Liver (tissue), 10 donors: ENCODE measurements at places on chromosomes 5 and 9.

DNA sequence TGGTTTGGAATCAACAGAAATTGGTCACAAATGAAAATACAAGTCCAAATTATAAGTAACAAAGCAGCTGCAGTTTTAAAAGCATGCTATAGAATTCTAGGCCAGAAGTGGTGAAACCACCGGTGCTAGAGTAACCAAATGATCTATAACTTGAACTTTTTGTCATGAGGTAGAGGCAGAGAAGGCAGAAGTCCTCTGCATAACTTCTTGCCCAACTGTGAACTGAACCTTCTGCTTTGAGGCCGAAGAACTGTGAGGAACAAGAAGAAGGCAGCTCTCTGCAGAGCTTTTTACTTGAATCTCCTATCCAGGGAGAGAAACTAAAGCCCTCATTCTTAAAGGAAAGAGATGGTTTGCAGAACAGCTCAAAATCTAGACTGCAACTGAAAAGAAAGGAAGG is 36.2 kb upstream of the TENT2 start:
- no peaks in the 10 kb centered on the region for H3K36me3 ChIP-seq
- H3K27ac ChIP-seq, result no peak overlapping the region
- H3K27me3 ChIP-seq, result no peaks in the 10 kb centered on the region
- no peaks in the 10 kb centered on the region for H3K4me1 ChIP-seq
- H3K4me3 ChIP-seq, result no peak overlapping the region

DNA sequence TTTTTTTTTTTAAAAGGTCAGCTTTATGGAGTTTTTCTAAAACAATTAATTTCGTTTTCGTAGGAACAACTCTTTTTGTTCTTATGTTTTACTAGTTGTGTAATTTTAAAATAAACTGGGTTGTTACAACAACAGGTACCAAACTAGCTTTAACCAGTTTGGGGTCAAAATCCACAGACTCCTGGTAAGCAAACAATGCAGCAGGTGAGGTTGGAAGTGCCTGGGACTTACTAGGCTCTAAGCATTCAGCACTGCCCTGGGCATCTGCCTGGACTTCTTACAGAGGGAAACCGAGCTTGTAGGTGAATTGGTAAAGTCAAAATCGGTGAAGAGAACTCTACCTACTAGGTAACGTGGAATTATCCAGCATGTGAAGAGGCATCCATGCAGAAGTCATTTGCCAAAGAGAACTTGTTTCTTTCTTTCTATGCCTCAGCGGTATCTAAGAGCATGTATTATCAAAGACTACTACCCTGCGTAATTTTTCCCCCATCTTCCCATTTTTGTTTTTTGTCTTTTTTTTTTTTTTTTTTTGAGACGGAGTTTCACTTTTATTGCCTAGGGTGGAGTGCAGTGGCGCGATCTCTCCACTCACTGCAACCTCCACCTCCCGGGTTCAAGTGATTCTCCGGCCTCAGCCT is 145.4 kb downstream of the KCTD16 start:
- no peak overlapping the region for H3K4me3 ChIP-seq
- no peaks in the 10 kb centered on the region for H3K36me3 ChIP-seq
- no peak overlapping the region for H3K27ac ChIP-seq
- DNase-seq, result no peak
- no peaks in the 10 kb centered on the region for H3K27me3 ChIP-seq
- H3K4me1 ChIP-seq, result no peaks in the 10 kb centered on the region

DNA sequence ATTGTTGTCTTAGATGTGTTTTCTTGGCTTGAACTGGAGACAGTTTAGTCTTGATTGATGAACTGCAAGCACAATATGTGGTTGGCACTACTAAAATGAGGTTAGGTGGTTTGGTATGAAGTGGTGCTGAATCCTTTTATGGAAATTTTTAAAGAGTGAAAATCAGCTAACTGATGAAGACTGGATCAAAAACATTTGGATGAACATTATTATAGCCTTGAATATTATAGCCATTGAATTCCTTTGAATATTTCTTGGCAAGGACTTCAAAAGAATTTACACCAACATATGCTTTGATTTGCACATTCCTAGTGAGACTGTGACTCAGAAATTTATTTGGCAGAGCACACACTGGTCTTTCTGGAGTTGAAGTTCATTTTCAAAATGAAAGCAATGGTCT is 318.3 kb downstream of the CHSY3 start:
- H3K4me3 ChIP-seq, result no peak overlapping the region
- H3K27ac ChIP-seq, result no peak overlapping the region
- DNase-seq, result no peak
- H3K36me3 ChIP-seq, result no peaks in the 10 kb centered on the region
- H3K4me1 ChIP-seq, result no peaks in the 10 kb centered on the region

GRCh38 chr5:53319315-53319714 is 161.1 kb upstream of the FST start:
- DNase-seq, result no peak
- no peaks in the 10 kb centered on the region for H3K27me3 ChIP-seq
- H3K4me1 ChIP-seq, result no peaks in the 10 kb centered on the region
- no peaks in the 10 kb centered on the region for H3K36me3 ChIP-seq
- no peak overlapping the region for H3K27ac ChIP-seq
- H3K4me3 ChIP-seq, result no peak overlapping the region

DNA sequence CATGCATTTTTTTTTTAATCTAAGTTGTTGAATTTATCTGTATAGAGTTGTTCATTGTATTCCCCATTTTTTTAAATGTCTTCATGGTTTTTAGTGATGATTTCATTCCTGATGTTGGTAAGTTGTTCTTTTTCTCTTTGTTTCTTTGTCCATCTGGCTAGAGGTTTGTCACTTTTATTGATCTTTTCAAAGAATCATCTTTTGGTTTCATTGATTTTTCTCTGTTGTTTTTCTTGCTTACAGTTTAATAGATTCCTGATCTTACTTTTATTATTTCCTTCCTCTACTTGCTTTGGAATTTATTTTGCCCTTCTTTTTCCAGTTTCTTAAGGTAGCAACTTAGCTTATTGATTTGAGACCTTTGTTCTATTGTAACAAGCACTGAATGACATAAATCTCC is 114.2 kb downstream of the AOPEP start:
- H3K36me3 ChIP-seq, result no peaks in the 10 kb centered on the region
- H3K27me3 ChIP-seq, result no peaks in the 10 kb centered on the region
- H3K4me3 ChIP-seq, result no peak overlapping the region
- H3K4me1 ChIP-seq, result peaks cover 4% of the 10 kb centered on the region
- DNase-seq, result no peak

GRCh38 chr5:127699416-127699815 is 3.8 kb upstream of the CCDC192 start:
- no peaks in the 10 kb centered on the region for H3K36me3 ChIP-seq
- H3K4me1 ChIP-seq, result no peaks in the 10 kb centered on the region
- no peak overlapping the region for H3K4me3 ChIP-seq
- no peak for DNase-seq
- no peak overlapping the region for H3K27ac ChIP-seq

- no peak overlapping the region for H3K27ac ChIP-seq
- no peak for DNase-seq
- peaks cover 32% of the 10 kb centered on the region for H3K4me1 ChIP-seq
- no peaks in the 10 kb centered on the region for H3K36me3 ChIP-seq
- H3K27me3 ChIP-seq, result no peaks in the 10 kb centered on the region
Measured at GRCh38 chr5:16585041-16585667, 31.6 kb downstream of the RETREG1 start.

GRCh38 chr9:111914749-111915424 is 18.3 kb downstream of the UGCG start:
- H3K27ac ChIP-seq, result no peak overlapping the region
- DNase-seq, result no peak
- no peaks in the 10 kb centered on the region for H3K27me3 ChIP-seq
- H3K4me1 ChIP-seq, result peaks cover 32% of the 10 kb centered on the region
- H3K36me3 ChIP-seq, result no peaks in the 10 kb centered on the region

DNA sequence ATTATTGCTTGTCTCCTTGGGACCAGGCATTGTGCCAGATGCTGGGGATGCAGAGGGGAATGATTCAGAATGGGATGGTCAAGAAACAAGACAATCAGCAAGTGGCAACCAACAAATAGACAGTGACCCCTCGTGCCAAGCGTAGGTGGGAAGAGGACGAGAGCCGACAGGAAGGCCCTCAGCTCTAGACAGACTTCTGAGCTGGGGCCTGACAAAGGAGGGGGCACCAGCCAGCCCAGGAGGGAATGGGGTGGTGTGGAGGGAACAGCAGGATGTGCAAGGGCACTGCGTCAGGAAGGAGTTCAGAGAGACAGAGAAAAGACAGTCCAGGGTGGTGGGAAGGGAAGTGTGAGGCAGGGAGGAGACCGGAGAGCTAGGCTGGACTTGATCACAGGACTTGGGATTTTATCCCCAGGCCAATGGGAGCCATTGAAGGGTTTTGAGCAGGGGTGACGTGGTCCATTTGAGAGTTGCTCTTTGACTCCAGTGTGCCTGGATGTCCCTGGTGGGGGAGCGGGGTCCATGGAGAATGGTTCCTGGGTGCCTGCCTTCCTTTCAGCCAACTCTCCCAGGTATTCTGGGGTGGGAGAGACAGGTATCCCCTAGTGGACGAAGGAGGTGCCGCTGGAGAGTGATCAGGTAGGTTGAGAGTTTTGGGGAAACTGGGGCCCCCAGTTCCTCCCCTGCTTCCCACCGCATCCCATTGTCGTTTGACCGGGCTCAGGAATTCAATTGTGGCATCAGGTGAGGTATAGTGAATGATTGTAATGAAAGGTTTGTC is 79.3 kb upstream of the ZNF618 start:
- H3K4me1 ChIP-seq, result no peaks in the 10 kb centered on the region
- no peak overlapping the region for H3K4me3 ChIP-seq
- no peaks in the 10 kb centered on the region for H3K36me3 ChIP-seq

- no peak for DNase-seq
- no peaks in the 10 kb centered on the region for H3K4me1 ChIP-seq
- no peaks in the 10 kb centered on the region for H3K36me3 ChIP-seq
- H3K4me3 ChIP-seq, result no peak overlapping the region
- no peak overlapping the region for H3K27ac ChIP-seq
Measured at GRCh38 chr9:16120727-16121126, 567.9 kb downstream of the CCDC171 start.

DNA sequence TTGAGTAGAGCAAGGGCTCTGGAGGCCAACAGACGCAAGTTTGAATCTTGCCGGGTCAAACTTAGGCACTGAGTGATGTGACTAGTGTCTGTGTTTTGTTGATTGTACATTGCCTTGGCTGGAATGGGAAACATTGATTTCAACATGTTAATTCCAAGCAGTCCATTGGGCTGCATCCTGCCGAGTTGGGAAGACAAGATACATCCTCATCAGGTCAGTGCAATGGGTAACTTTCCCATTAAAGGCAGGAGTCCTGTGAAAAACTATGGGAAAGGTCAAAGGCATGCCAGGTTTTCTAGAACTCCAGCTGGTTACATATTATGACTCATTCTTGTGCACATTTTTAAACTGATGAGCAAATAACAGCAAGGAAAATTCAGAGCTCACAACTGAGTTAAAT is 126.5 kb upstream of the ABCA1 start:
- no peaks in the 10 kb centered on the region for H3K27me3 ChIP-seq
- no peaks in the 10 kb centered on the region for H3K36me3 ChIP-seq
- H3K27ac ChIP-seq, result no peak overlapping the region
- no peak for DNase-seq

DNA sequence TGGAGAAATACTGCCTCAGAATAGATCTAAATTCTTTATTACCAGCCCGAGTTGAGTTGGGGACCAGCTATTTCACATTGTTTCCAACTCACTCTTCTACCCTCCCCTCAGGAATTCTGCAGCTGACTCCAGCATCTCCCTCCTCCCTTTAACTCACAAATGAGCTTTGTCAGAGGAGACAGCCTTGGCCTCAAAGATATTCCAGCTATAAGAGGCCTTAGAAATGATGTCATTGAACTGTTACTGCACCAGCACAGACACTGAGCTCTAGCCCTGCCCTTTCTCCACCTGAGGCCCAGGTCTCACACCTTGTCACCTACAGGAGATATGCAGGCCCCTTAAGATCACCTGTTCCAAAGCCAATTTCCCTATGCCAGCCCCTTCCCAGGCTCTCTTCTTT is 78.4 kb upstream of the ATP10B start:
- no peaks in the 10 kb centered on the region for H3K4me1 ChIP-seq
- H3K27me3 ChIP-seq, result no peaks in the 10 kb centered on the region
- H3K36me3 ChIP-seq, result no peaks in the 10 kb centered on the region
- DNase-seq, result no peak
- no peak overlapping the region for H3K27ac ChIP-seq

DNA sequence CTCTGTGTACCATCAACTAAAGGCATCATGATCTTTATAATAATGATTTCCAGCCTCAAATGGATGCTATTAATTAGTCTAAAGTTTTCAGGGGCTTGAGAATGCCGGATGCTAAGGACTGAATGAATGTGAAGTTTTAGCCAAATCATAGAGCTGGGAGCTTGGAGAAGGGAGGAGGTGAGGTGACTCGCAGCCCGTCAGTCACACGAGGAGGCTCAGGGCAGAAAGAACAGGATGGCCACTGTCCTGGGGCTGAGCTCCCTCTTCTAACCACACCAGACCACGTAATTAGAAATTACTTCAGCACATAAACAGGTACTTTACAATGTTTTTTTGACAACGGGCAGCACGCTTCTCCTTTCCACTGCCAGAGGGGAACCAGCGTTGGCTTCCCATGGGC is 222.6 kb downstream of the NPR3 start:
- H3K27ac ChIP-seq, result no peak overlapping the region
- no peaks in the 10 kb centered on the region for H3K27me3 ChIP-seq
- no peak overlapping the region for H3K4me3 ChIP-seq
- peaks cover 8% of the 10 kb centered on the region for H3K4me1 ChIP-seq
- no peak for DNase-seq

GRCh38 chr9:119375892-119376291 is 6.7 kb upstream of the BRINP1 start:
- H3K27ac ChIP-seq, result no peak overlapping the region
- no peaks in the 10 kb centered on the region for H3K4me1 ChIP-seq
- no peaks in the 10 kb centered on the region for H3K36me3 ChIP-seq
- no peak overlapping the region for H3K4me3 ChIP-seq

GRCh38 chr5:124353016-124353415 is 393.4 kb downstream of the ZNF608 start:
- no peak for DNase-seq
- no peak overlapping the region for H3K27ac ChIP-seq
- H3K4me1 ChIP-seq, result no peaks in the 10 kb centered on the region
- no peak overlapping the region for H3K4me3 ChIP-seq
- no peaks in the 10 kb centered on the region for H3K36me3 ChIP-seq
- no peaks in the 10 kb centered on the region for H3K27me3 ChIP-seq

GRCh38 chr5:95219411-95219810 is 65.5 kb downstream of the MCTP1 start:
- no peak overlapping the region for H3K4me3 ChIP-seq
- H3K27me3 ChIP-seq, result no peaks in the 10 kb centered on the region
- no peaks in the 10 kb centered on the region for H3K36me3 ChIP-seq

DNA sequence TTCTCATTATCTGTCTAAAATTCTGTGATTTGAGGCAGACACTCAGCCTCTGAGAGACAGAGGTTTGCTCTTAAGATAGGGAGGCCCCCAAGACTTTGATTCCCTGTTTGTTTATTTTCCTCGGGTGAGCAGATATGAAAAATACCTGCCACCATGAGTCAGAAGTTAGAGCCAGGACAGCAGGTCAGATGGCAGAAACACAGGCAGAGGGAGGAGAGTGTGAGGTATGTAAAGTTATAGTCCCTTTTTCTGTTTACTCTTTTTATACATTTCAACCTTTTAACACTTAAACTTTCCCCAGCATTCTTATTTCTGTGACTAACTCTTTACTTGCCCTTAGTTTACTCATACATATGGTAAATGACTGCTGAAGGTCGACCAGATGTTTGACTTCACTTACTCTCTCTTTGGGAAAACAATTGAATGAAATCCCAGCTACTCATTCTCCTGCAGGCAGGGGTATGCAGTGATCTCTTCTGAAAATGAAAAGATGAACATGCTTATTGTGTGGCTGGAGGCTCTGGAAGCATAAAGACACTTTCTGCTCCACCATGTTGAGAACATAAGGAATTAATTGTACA is 383.8 kb downstream of the NTRK2 start:
- no peak overlapping the region for H3K4me3 ChIP-seq
- H3K27ac ChIP-seq, result no peak overlapping the region
- H3K36me3 ChIP-seq, result no peaks in the 10 kb centered on the region
- no peaks in the 10 kb centered on the region for H3K4me1 ChIP-seq
